ENCODE measurements at places on chromosomes 6 and 20. TPM values are rescaled to one million over a fixed set of nuclear protein-coding genes. Genes with fewer than 3 reads are reported as not detected.
A peak's percentile ranks its signal among the peaks of the same experiment; 100 is the strongest.

HLA-DQA2 gene
- not detected for total RNA-seq

ARMC2 gene
- total RNA-seq, result 4.4 TPM

DNA sequence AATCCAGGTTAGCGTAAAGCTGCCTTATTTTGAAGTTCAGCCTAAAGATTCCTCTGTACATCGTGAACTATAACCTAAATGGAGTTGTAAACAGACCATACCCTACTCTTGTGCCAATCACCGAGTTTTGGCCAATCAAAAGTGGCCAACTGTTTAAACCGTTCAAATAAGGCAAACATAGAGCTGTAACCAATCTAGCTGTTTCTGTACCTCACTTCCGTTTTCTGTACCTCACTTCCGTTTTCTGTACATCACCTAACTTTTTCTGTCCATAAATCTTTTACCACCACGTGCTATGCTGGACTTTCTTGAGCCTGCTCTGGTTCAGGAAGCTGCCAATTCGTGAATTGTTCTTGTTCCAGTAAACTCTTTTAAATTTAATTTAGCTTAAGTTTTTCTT lies 39.7 kb downstream of the LBP start:
- DNase-seq, result no peak

DNA sequence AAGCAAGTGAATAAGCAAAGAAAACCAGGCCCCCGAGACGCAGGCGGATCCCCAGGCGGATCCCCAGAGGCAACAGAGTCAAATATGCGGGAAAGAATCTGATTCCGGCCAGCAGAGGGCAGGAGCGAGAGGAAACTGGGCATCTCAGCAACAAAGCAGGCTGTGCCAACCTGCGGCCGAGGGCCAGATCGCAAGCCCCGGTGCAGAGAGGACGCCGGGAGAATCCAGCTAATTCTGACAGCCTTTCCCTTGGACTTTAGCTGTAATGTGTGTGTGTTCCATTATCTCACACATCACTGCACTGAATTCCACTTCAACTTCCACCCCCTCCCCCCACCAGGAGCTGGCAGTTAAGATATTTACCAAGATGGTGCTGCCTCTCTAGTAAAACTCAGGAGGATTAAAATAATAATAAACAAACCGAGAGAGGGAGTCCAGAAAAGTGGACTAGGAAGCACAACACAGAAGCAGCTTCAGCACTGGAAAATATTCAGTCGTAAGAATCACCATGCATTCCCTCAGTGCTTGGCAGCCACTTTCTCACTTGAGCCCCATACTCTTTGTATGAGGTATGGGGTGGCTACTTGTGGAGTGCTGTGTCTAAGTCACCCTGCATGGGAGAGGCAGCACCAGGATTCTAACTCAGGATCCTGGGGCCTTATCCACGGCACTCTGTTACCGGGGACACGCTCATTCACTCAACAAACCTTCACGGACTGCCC lies 66.2 kb upstream of the SNX9 start:
- peak; percentile 91 for DNase-seq

DNA sequence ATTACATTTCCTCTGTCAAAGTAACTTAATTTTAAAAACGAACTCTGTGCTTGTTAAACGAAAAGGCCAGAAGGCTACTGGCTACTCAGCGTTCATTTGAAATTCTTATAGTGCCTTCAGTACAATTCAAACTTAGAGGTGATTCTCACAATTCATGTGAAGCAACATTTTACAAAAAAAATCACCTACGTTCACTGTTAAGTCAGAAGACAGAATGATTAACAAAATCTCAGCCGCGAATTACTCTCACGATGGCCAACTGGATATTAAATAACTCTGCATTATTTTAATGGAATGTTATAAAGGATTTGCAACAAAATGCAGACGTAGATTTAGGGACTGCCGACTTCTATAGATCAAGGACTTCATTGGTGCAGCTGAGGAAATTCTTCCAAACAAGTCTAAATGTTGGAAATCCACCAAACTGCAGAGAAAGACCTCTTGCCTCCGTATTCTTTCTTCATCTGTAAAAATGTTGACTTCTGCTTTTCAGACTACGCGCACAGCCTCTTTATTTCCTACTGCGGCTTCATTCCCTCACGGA lies 1.6 kb upstream of the QKI start:
- DNase-seq, result no peak

DNA sequence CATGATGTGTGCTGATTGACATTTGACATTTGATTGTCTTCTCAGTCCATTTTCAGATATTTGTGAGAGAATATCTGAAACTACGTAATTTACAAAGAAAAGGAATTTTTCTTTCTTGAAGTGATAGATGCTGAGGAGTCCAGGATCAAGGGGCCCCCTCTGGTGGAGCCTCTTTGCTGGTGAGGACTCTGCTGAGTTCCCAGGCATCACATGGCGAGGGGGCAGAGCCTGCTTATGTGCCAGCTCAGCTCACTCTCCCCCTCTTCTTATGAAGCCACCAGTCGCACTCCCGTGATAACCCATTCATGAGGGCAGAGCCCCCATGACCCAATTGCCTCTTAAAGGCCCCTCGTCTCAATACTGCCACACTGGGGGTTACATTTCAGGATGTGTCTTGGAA lies 91.3 kb downstream of the RPP40 start:
- DNase-seq, result no peak

GRCh38 chr6:90893400-90893799 lies 306.5 kb upstream of the MAP3K7 start:
- DNase-seq, result no peak
